Fibroblast of pulmonary artery (primary cell): ENCODE measurements at places on chromosomes 2 and 18.

DNA sequence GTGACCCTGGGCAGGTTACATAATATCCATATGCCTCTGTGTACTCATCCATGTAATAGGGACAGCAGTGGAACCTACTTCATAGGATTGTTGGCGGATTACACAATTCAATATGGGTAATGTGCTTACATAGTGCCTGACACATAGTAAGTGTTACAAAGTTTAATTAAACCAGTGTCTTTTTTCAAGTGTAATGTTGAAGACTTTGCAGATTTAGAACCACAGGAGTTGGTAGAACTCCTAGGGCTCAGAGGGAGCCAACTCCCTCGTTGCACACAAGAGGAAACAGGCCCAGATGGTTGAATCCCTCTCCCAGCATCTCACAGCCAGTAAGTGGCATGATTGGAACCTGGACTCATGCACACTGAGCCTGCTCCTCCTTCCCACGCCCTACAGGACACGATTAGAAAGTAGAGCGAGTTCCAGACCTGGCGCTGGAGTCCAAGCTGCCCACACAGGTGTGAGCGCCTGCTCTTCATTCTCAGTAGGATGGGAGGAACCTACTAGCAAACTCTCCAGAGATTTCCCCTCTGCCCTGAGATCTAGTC, 97.8 kb downstream of the VSNL1 start:
- DNase-seq, result no peak

GRCh38 chr2:45438872-45439665, 172.0 kb downstream of the SRBD1 start:
- no peak for DNase-seq

DNA sequence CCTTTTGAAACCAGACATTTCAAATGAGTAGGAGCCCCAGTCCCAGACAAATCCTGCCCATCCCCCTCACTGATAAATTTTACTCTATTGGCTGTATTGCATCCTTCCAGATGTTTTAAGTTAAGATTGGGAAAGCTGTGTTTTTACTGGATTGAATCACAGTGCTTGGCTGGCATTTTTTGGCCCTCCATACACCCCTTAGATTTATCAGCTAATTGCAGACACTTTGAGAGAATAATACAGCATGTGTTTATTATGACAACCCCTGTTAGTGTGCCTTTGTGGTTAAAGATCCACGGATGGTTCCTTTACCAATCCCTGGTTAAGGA, 74.9 kb downstream of the ANTXR1 start:
- peak; percentile 31 for DNase-seq

DNA sequence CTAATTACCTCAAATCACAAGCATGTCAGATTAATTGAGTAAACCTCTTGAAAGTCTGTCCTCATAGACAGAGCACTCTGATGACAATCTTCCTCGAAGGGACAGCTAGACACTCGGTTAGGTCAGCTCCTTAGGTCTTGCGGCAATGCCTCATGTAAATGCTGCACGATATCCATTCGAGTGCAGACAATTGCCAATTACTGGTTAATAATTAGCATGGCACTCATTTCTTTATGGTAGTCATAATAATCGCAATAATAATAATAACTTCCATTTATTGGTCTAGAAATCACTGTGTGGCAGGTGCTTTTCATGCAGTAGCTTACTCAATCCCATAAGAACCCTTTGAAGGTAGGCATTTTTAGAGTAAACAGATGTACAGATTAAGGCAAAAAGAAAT, 44.7 kb upstream of the DSC1 start:
- no peak for DNase-seq

DNA sequence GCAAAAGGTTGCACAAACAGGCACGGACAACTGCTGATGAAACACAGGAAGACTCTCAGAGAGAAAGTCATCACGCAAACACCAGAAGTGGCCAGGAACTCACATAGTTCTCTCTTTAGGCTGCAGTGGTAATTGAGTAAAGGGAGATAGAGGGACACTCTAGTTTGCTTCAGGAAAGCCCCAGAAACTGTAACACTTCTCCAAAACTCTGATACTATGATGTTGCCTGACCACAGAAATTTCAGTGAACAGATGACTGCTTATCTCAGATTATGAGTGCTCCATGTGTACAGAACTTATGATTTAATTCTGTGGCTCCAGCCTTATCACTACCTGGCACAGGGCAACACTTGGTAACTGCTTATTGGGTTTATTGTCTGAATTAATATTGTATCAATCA, 311.5 kb upstream of the GYPC start:
- no peak for DNase-seq

- no peak for DNase-seq
Observed at GRCh38 chr18:62239475-62239874, 52.4 kb downstream of the RELCH start.

GRCh38 chr18:12304351-12305210, 3.5 kb upstream of the TUBB6 start:
- DNase-seq, result no peak

DNA sequence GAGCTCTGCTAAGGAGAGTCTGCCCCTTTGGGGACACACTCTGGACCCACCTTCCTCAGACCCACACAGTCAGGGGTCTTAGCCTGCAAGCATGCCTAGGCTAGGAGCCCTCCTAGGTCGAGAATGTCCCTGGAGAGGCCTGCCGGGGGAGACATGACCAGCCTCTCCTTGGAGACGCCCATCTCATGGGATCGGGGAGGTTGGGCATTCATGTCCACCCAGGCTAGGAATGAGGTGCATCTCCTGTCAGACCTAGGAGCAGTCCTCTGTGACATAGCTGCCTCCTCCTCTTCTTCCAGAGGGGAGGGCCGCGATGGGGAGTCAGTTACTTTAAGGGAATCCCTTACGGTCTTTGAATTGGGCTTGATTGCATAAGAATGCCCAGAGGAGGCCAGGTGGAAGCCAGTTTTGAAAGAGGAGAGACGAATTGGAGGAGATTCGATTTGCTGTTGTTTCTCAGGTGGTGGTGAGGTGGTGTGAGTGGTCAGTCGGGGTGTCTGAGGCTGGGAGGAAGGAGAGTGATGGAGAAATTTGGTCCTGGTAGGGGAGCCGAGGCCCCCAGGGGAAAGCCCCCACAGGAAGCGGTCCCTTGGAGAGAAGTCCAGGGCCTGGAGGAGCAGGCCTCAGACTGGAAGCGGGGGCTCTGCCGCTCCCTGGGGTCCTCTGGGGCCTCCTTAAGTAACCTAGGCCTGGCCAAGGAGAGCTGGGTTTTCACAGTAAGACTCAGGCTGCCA, 241.3 kb downstream of the DYSF start:
- DNase-seq, result no peak

GRCh38 chr2:100730290-100730868, 89.6 kb upstream of the NPAS2 start:
- DNase-seq, result peak; percentile 90

GRCh38 chr2:239275847-239276831, 124.7 kb downstream of the HDAC4 start:
- peak; percentile 26 for DNase-seq

- peak; percentile 37 for DNase-seq
Observed at GRCh38 chr2:15943378-15944280, 3.3 kb downstream of the MYCN start.

- DNase-seq, result peak; percentile 12
Observed at GRCh38 chr2:6780765-6781274, 84.9 kb downstream of the CMPK2 start.

DNA sequence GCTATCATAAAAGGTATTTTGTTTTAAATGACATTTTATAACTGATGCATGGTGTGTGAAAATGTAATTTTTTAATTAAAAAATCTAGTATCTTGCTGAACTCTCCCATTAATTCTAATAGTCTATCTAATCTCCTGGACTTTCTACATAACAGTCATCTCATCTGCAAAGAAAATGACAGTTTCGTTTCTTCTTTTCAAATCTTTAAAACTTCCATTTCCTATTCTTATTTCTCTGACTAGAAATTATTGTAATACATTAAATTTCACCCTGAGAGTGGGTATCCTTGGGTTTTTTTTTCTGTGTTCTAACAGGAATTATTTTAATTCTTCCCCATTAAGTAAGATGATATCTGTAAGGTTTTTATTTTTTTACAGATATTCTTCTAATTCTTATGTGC, 120.1 kb downstream of the KCNF1 start:
- no peak for DNase-seq

DNA sequence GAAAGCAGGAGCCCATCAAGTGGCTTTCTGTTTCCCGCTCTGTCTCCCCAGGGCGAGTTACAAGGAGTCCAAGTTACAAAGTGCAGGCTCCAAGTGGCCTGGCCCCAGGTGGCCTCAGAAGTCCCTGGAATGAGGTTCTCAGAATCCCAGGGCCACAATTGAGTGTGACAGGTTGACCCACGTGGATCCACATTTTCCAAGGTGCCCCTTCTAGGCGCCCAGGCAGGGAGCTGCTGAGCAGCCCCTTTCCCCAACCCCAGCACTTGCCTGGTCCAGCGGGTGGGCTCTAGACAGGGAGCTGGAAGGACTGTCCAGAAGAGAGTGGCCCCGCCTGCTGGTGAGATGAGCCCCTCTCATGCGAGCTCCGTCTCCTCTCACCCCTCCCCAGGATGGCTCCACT, 253.4 kb downstream of the CYP26B1 start:
- DNase-seq, result no peak

- no peak for DNase-seq
Observed at GRCh38 chr2:111664275-111664850, 219.6 kb downstream of the ANAPC1 start.

GRCh38 chr2:182248362-182248761, 178.5 kb downstream of the PDE1A start:
- no peak for DNase-seq

DNA sequence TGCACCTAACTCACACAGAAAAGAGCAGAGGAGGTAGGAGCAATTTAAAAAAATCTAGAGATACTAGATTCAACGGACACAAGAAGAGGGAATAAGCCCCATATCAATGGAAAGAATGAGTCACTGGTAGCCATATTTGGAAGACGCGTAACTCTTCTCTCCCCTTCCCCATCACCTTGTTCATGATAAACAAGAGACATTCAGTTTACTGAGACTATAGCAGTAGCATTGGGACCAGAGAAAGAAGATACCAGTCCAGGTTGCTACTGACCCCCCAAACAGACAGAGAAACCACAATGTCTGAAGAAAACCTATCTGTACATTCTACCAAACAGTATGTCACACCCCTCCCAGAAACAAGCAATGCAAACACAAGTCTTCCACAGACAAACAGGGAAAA, 81.1 kb downstream of the SLC66A3 start:
- no peak for DNase-seq

- DNase-seq, result peak; percentile 18
Observed at GRCh38 chr2:204900910-204901309, 355.6 kb downstream of the PARD3B start.

- DNase-seq, result no peak
Observed at GRCh38 chr2:224966613-224967012, 75.7 kb downstream of the DOCK10 start.

GRCh38 chr2:10170256-10170655, 47.7 kb downstream of the RRM2 start:
- DNase-seq, result peak; percentile 43

DNA sequence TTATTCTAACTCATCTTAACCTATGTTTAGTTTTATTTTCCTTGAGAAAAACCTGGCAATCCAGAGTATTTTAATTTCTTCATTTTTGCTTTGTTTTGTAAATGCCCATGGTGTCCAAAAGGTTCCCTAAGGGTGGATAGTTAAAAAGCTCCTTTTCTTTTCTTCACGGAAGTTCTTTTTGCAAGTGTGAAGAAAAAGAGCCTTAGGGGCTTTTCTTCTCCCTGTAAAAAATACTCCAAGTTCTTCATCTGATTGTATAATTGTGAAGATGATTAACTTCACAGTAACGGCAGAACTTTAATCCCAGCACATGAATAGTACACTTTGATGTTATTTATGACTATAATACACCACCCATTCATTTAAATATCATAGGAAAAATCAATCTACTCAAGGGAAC, 530.2 kb upstream of the LINC00305 start:
- no peak for DNase-seq

DNA sequence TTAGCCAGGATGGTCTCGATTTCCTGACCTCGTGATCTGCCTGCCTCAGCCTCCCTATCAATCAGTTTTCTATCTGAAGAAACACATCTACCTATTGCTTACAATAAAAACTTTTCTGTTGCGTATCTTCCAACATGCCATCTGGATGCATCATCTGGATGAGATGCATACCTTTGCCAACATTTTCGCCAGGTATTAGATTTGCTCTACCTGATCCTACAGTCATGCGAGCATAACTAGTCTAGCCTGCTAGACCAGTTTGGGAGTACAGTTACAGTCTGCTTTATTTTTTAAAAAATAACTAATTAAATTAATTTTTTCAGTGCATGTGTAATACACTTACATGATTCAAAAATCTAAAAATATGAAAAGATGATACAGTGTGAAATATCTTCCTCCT, 334.0 kb upstream of the MEX3C start:
- no peak for DNase-seq

- no peak for DNase-seq
Observed at GRCh38 chr2:155442755-155443372, 744.4 kb downstream of the KCNJ3 start.

DNA sequence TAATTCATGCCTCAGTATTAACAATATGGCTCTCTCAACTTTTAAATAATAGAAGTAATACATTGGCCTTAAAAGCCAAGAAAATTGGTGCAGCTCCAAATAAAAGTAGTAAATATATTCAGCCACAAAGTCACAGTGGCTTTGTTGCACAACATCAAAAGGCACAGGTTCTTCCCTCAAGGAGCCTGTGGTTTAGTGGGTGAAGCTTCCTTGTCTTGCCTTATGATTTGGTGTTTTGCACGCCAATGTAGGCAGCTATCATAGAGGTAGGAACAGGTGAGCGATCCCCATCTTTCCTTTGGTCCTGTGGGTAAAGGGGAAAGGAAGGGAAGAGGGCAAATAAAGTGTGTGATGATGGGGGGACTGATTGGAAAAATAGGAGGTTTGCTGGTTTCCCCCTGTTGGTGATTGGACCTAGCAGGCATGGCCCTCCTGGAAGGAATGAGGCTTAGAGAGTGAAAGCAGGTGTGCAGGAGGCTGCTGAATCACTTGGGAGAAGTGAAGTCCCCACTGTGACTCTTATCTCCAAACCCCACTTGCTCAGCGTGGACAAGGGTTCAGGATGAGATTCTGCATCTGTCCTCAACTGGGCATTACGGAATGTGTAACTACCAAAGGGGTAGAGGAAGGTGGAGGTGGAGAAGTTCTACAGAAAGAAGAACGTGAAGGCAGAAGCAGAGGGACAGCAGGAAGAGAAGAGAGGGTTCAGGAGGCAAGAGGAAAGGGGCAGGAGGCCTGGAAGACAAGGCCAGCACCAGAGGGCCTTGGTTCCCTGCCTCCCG, 20.1 kb upstream of the TNP1 start:
- DNase-seq, result no peak

DNA sequence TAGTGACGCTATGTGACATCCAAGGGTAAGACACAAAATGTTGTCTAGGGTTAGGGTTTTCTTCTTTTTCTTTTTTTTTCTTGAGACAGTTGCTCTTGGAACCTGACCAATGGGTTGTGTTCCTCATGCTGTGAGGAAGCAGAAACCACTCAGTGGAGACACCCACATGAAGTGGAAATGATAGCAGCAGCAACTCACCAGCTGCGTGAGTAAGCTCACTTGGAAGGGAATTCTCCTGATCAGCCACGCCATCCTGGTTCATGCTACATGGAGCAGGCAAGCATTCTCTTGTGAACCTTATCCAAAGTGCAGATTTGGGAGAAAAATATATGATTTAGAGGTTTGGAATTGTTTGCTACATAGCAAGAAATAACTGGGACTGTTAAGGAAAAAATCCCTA, 863.7 kb downstream of the EPHA4 start:
- DNase-seq, result peak; percentile 2

GRCh38 chr2:158049129-158049855, 52.4 kb upstream of the UPP2 start:
- no peak for DNase-seq
